Stimulated activated CD8-positive, alpha-beta memory T cell treated with anti-CD3 and anti-CD28 coated beads, Interleukin-15, amount 100 ng/mL, for 1 hour (primary cell): ENCODE measurements at places on chromosomes 7 and 10.

- no peak for DNase-seq
These were observed 80.7 kb upstream of the SEC61G start for GRCh38 chr7:54839575-54840213.

GRCh38 chr7:104966022-104966421 is 48.0 kb upstream of the KMT2E start:
- DNase-seq, result no peak

GRCh38 chr10:74081941-74082718 is 68.5 kb downstream of the AP3M1 start:
- DNase-seq, result no peak

DNA sequence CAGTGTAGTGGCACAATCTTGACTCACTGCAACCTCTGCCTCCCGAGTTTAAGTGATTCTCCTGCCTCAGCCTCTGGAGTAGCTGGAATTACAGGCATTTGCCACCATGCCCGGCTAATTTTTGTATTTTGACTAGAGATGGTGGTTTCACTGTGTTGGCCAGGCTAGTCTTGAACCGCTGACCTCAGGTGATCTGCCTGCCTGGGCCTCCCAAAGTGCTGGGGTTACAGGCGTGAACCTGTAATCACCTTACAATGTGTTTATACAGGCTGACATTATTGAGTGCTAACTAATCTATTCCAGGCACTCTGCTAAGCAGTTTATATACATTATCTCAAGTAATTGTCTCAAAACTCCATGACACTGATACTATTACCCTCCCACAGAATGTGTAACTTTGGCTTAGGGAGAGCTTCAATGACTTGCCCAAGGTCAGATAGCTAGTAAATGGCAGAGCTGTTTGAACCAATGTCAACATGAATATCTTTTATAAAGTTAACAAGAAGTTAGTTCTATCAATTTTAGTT is 36.8 kb downstream of the KIFBP start:
- DNase-seq, result no peak

- DNase-seq, result no peak
These were observed 168.3 kb downstream of the AKR1D1 start for GRCh38 chr7:138244606-138245005.

DNA sequence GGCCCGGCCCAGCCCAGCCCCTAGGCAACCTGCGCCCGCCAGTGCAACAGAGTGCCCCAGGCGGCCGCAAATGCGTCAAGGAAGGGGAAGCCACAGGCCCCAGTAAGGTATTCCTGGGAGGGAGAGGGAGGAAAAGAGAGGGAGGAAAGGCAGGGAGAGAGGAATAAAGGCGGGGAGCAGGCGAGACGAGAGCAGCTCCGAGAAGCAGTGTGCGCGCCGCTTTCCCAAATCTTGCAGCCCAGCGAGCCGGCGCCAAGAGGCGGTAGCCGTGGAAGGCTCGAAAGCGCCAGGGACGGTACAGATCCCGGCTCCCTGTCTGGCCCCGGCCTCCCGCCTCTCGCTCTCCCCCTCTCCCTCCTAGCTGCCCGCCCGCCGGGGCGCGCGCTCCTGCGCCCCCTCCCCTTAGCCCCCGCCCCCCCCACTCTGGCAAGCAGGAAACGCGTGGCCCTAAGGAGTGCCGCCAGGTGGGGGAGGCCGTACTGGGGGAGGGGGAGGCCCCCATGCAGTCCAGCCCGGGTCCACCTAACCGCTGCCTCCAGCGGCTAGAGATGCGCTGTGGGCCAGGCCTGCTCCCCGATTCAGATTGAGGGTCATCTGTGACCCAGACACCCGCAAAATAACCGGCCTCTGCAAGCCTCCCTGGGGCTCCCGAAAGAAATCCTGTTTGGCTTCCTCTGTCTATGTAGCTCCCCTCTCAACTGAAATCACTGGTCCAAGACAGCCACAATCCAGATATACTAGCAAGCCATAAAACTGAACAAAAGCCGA is 4.3 kb downstream of the HOXA10 start:
- no peak for DNase-seq

- DNase-seq, result no peak
These were observed 13.8 kb downstream of the TCF7L2 start for GRCh38 chr10:112963835-112964234.

GRCh38 chr7:84022684-84023308 is 171.8 kb downstream of the SEMA3A start:
- no peak for DNase-seq

DNA sequence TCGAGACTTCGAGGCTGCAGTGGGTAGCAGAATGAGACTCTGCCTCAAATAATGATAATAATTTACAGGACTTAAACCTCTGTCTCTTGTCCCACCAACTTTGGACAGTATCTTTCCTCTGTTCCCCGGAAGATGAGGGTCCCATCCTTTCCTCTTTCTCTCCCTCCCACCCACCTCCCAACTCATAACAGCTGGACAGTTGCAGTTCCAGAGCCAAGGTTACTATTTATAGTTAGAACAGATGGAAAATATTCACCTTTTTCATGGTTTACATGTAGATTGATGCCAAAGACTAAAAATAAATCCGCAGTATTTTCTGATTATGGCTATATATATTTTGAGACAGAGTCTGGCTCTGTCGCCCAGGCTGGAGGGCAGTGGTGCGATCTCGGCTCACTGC is 31.6 kb upstream of the SUN1 start:
- no peak for DNase-seq

- DNase-seq, result no peak
These were observed 316.7 kb downstream of the TCERG1L start for GRCh38 chr10:130994845-130995244.

- no peak for DNase-seq
These were observed 16.2 kb downstream of the FXYD4 start for GRCh38 chr10:43387678-43388032.

- no peak for DNase-seq
These were observed 319.9 kb downstream of the DPP6 start for GRCh38 chr7:154372011-154372601.
